ENCODE measurements at places on chromosomes 4 and X.

DNA sequence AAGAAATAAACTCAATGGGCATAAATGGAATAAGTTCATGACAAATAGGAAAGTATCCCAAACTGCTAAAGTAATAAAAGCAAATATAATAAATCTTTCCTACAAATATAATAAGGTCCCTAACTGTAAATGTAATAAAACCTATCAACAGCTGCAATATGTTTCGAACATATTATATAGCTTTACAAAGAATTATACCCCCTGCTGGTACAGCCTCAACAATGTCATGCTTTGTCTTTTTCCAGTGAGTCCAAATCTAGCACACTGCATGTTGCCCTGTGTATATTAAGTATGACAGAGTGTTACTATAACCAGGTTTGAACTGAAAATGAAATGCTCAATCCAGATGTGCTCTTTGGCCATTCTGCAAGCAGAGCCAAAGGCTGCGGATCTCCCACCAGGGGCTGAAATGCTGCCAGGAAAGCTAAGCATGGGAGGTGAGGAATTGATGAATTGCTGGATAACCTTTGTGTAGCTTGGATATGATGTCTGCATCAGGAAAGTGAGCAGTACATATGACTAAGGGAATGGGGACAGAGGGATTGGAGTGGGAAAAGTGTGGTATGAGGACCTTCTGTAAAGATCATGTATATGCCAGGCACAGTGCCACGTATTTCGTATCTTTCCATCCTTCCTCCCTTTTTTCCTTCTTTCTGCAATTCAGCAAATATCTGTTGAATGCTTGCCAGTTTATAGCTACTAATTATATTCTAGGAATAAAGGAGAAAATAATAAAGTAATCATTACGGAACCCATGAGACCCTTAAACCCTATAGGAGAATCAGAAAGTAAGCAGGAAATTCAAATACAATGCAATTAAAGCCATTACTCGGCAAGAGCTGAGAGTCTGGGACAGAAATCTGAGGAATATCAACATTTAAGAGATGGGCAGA lies 954.6 kb upstream of the LCORL start:
- no peak for DNase-seq

- no peak for DNase-seq
These were observed 62.7 kb downstream of the N4BP2 start for GRCh38 chr4:40119344-40119743.

DNA sequence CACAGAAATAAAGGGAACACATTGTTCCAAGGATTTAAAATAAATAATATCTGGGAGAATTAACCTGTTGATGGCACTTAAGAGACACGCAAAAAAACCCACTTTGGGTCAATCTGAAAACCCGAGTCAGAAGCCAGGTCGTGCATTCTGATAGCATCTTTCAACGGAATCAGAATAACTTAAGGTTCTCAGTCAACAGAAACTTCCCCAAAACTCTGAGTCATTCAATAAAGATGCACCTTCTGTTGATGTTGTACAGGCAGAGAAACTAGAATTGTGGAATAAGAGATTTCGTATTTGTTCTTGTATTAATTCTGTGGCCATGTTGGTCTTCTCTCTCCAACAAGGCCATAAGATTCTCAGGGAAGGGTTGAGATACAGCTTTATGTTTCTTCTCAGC lies 78.2 kb downstream of the MAOB start:
- no peak for DNase-seq

- no peak for DNase-seq
These were observed 90.5 kb upstream of the ZNF827 start for GRCh38 chr4:146029147-146029546.

DNA sequence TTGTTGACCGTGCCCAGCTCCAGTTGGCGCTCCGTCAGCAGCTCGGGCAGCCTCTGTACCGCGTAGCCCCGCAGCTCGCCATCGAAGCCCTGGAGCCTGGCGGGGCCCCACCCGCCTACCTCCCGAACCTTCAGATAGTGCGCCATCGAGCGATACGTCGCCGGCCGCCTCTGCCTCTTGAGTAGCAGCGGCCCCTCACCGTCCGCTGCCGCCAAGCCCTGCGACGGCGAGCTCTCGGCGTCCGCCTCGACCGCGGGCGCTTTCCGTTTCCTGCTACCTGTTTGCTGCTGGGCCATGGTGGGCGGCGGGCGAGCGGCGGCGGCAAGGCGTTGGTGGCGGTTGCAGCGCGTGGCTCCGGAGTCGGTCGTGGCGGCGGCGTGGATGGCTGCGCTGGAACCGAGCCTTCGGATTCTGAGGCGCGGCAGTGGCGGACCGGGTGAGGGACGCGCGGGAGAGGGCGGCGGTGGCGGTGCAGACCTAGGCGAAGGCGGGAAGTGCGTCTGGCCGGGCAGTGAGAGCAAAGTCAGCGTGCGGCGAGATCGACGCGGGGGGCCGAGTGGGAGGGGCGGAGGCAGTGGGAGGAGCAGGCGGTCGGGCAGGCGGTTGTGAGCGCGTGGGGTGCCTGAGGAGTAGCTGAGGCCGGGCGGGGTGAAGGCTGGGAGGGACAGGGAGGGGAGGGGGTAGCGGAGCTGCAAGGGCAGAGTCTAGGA lies at the start of gene DCAF12L1:
Gene DCAF12L1, minus strand, starts transcription at position 502 of the 710 bp plus-strand sequence. Its CDS starts 206 bp downstream, at position 296.
- no peak for DNase-seq

- DNase-seq, result no peak
These were observed 76.0 kb downstream of the INTS6L start for GRCh38 chrX:135596495-135596894.

DNA sequence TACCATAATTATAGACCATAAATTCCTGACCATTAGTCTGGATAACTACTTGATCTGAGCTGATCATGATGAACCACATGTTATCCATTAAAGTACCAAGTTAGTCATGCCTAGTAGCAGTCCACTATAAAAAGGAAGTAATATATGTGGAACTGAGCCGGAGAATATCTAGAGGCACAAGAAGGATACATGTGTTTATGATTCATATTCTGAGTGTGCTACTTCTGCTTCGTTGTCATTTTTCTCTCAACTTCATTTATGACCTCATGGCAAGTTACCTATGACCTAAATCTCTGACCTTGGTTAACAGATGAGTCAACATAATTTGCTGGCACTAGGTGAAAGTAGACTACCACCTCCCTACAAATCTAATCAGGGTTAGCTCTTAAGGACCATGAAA lies 56.5 kb upstream of the ANKRD17 start:
- DNase-seq, result no peak

- peak; percentile 93 for DNase-seq
These were observed at the start of gene SEC24B for GRCh38 chr4:109433205-109434006. SEC24B (plus strand) TSS chr4:109433815; CDS start chr4:109433870, 55 bp downstream.

GRCh38 chr4:25874655-25875054 lies 11.9 kb upstream of the SEL1L3 start:
- DNase-seq, result no peak

- no peak for DNase-seq
These were observed 33.1 kb upstream of the CDKN2AIP start for GRCh38 chr4:183411291-183411861.
